CD4-positive, alpha-beta T cell treated with Interleukin-1 beta for 1 hour (primary cell): ENCODE measurements at places on chromosomes 3 and 15.

GRCh38 chr3:158713094-158713499 lies 19.2 kb downstream of the RARRES1 start:
- no peak for DNase-seq

DNA sequence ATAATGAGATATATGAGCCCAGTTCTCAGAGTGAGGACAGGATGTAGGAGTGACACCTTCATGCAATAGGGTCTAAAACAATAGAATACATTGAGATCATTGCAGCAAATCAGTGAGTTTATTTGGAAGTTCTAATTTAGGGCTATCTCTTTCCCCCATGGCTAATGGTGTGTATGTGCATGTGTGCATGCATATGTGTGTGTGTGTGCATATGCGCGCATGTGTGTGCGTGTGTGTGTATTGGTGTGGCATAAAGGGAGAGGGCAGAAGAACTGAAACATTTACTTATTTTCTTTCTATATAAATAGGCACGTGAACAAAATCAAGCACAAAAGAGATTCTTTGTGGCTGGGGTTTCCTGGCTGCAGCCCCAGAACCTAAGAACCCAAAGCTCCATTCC lies 115.7 kb upstream of the VEPH1 start:
- no peak for DNase-seq

DNA sequence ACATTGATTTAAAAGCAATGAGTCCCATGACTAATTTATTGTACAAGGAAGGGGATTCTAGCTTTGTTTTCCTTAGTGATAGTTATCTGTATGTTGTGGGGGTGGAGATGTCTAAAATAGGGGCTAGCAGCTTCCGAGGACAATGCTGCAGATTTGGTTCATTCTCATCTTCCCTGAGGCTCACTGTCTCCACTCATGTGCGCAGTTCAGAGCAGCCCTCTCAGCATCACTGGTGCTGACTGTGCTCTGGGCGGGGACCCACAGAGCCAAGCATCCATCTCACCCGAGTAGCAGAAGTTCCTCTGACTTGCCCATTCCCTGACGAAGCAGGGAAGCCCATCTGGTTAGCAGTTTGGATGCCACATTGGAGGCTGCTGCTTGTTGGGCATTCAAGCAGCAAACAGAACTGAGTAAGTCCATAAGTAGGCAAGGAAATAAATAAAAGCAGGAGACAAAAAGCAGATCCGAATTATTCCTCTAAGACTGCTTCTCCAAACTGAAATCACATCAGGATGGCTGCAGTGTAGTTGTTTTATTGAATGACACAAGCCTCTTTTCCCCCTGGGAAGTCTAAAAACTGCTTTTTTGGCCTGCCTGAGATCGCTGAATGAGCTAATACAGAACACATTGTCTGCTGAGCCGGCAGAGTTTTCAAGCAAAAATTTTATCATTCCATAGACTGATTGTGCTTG lies 27.5 kb downstream of the RARB start:
- no peak for DNase-seq

DNA sequence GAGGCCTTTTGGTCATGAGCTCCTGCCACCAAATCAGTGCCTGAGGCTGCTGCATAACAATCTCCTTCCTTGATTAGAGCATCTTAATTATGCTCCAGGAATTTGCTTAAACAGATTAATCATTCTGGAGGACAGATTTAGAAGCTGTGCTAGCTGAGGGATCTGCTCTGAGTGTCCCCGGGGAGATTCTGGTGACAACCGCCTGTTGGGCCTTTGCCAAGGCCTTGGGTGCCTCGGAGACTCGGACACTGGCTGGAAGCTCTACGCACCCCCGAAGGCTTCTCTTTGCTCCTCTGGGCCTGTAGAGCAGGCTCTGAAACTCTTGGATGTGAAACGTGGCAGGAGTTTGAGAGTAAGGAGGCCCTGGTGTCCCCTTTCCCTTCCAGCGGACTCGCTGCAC lies 264.1 kb downstream of the CD47 start:
- no peak for DNase-seq

DNA sequence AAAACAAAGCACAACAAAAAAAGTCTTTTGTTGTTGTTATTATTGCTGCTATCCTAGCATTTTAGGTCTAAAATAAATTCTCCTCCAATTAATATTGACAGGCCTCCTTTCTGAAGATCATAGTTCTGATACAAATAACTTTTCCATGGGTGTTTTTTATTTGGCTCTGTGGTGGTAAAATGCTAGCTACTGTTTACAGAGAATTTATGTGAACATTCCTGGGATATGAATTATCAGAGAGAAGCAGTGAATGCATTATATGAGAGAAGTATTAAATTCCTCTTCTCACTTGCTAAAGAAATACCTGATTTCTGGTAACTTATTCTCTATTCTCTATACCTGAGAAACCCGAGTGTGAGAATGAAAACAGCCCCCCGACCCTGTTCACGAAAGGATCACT lies 57.5 kb upstream of the TMCO5A start:
- DNase-seq, result no peak

DNA sequence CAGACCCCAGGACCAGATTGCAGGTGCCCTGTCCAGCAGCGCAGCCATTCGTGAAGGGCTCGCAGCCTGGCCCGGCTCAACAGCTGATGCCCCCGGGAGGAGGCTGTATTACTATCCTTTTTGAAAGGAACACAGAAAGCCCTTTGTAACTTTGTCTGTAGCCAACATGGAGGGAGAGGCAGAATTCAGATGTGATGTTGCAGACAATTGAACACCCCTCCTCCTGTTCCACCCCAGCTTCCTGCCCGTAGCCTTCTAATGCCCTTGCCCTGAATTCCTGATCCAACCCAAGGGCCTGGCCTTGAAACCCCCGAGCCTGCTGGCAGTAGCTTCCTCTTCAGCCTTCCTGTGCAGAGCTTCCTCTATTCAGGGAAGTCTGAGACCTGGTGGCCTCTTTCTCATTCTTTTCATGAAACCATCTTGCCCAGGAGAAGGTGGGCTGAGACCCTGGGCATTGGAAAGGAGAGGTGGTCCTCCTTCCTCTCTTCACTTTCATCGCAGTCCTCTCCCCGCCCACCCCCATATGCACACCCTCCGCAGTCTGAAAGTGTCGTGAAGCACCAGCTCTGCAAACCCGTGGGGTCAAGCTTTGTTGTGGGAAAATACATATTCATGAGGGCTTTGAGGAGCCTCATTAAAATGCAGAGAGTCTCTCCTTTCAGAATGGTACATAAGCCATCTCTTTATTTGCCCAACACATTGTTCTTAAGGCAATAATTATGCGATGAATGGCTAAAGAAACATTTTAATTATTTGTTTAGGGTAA lies 109.2 kb downstream of the APBA2 start:
- DNase-seq, result no peak

- DNase-seq, result no peak
Observed at GRCh38 chr3:34948517-34948916, 690.8 kb upstream of the ARPP21 start.

- DNase-seq, result no peak
Observed at GRCh38 chr15:56460071-56460470, 4.9 kb downstream of the MNS1 start.

- no peak for DNase-seq
Observed at GRCh38 chr15:82051664-82052063, 5.8 kb upstream of the MEX3B start.

- no peak for DNase-seq
Observed at GRCh38 chr3:50570508-50571279, 1.4 kb downstream of the HEMK1 start.

DNA sequence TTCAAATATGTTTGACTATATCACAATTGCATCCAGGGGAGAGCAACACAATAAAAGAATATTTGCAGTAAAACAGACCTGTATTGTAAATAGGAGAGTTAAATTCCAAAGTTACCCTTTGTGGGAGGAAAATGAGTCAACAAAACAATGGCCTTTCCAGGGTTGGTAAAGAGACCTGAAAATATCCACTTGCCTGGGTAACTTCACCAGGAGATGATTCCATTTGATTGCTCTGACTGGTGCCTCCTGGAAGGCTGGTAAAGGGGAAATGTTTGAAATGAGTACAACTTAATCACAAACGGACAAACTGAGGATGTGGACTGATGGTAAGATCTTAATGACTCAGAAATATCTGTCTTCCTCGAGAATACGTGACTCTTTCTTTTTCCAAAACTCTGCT lies 43.6 kb upstream of the SRGAP3 start:
- no peak for DNase-seq

- no peak for DNase-seq
Observed at GRCh38 chr3:169241991-169242707, 421.4 kb downstream of the MECOM start.

DNA sequence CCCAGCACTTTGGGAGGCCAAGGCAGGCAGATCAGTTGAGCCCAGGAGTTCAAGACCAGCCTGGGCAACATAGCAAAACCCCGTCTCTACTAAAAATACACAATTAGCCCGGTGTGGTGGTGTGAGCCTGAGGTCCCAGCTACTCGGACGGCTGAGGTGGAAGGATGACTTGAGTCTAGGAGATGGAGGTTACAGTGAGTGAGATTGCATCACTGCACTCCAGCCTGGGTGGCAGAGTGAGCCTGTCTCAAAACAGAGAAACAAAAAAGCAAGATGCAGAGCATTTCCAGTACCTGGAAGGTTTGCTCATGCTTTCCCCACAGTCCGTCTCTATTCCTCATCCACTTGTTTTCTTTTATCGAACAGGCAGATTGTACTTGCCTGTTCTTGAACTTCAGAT lies 3.8 kb upstream of the PDIA5 start:
- no peak for DNase-seq

DNA sequence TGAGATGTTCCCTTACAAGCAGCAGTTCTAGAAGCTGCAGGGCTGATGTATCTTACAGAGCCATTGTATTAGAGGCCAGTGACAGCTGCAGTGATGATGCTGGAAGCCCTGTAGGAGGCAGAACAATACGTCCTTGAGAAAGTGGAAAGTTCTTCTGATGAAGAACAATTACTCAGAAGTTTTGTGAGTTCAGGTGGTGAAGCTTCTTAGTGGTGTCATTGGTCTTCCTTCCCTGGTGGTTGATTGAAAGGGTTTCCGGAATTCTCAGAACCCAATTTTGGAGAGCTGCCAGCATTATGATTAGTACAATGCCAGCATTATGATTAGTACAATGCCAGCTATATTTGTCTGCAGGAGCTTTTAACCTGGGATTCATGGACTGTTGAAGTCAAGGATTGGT lies 356.4 kb downstream of the MFSD1 start:
- DNase-seq, result no peak

GRCh38 chr15:98868564-98868963 lies 139.0 kb downstream of the PGPEP1L start:
- DNase-seq, result no peak

GRCh38 chr3:52345521-52346109 lies 29.5 kb downstream of the DNAH1 start:
- DNase-seq, result no peak

- peak; percentile 61 for DNase-seq
Observed at GRCh38 chr3:171328419-171329082, 131.7 kb downstream of the TNIK start.

GRCh38 chr3:45946307-45946706 lies 3.0 kb downstream of the CXCR6 start:
- DNase-seq, result no peak

GRCh38 chr3:140927279-140928069 lies 14.2 kb upstream of the SLC25A36 start:
- no peak for DNase-seq

- DNase-seq, result no peak
Observed at GRCh38 chr15:96102631-96103030, 227.9 kb upstream of the NR2F2 start.

GRCh38 chr3:23165571-23165970 lies 37.6 kb upstream of the UBE2E2 start:
- DNase-seq, result no peak

DNA sequence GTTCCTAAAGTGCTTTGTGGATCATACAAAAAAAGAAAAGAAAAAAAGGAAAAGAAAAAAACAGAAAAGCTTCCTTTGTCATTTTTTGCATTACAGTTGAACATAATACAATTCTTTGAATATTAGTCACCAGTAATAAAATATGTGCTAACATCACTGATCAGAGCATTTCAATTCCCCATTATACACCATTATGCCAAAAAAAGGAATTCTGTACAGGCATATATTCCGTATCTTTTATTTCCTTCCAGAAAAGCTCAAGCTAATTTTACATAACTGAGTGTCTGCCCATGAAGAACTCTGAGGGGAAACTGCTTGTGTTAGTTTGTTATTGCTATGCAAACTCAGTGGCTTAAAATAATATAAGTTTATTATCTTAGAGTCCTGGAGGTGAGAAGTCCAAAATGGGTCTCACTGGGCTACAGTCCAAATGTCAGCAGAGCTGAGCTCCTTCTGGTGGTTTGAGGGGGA lies 377.9 kb downstream of the GAP43 start:
- no peak for DNase-seq

DNA sequence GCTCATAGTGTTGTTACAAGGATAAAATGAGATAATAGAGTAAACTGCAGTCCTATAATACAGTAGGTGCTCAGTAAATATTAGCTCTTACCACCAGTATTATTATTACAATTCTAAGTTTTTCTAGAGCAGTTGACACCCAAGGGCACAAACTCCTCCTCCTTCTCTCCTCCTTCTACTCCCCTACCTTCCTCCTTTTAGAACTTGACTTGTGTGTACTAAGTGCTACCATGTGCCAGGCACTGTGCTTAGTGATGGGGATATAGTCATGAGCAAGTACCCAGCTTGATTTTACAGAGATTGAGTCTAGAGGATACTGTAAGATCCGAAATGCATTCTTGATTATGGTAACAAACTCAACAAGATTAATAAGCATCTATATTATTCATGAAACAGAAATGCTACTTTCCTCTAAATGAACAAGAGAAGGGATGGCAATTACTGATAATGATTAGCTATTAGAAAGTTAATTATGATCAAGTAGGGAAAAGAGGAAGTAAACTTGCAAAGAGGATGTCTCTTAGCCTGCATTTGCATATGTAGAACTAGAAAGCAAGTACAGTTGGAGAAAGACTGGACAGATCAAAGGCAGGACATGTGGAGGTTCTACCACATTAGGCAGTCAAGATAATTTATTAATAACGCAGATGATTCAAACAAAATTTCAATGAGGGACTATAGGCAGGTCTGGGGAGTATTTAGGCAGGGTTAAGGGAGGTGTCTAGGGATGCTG lies 72.3 kb downstream of the CLDN11 start:
- DNase-seq, result no peak

DNA sequence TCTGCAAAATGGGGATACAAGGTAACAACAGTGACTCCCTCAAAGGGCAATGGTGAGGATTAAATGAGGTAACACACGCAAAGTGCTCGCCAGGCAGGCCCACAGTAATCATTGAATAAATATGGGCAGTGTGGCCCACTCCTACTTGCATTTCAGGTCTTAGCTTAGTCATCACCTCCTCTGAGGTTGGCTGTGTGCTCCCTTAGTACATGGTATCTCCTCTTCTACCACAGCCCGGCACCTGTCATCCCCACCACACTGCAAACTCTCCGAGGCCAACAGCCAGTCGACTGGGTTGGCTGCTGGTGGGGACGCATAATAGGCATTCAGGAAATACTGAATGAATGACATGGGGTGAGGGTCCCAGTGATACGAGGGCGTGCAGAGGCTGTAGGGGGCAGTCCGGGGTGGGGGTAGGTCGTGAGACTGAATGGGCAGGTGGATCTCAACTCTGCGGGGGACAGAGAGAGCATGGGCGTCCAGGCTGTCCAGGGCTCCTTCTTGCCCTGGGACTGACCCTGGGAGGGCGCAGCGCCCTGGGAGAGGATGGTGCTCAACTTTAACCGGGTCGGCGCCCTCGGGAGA lies 375 bp upstream of the MYZAP start:
- DNase-seq, result no peak

GRCh38 chr15:33720952-33721351 lies 247.3 kb upstream of the CHRM5 start:
- no peak for DNase-seq

GRCh38 chr3:64188810-64189560 lies 36.3 kb downstream of the PRICKLE2 start:
- no peak for DNase-seq
